Activated CD4-positive, alpha-beta T cell treated with anti-CD3 and anti-CD28 coated beads for 36 hours (primary cell): ENCODE measurements at places on chromosomes 1 and 21. TPM values are rescaled to one million over a fixed set of nuclear protein-coding genes. Genes with fewer than 3 reads are reported as not detected.

Gene ICOSLG
- total RNA-seq = 2.4 TPM

Gene C1orf185
- not detected for total RNA-seq

Gene MYOM3
- not detected for total RNA-seq

Gene AMPD1
- 0.23 TPM for total RNA-seq

Gene A3GALT2
- total RNA-seq = not detected

Gene LRP8
- total RNA-seq = 46.5 TPM

Gene LRRC52
- not detected for total RNA-seq

Gene LDLRAD1
- not detected for total RNA-seq

Gene NUDT4B
- total RNA-seq = 0.41 TPM

GRCh38 chr1:153991151-153991630, 629 bp downstream of the RPS27 start:
- peaks cover 49% of the 10 kb centered on the region for H3K36me3 ChIP-seq
- peak overlapping the region; percentile 96 for H3K27ac ChIP-seq
- peak overlapping the region; percentile 93 for H3K4me3 ChIP-seq
- H3K4me1 ChIP-seq = peaks cover 44% of the 10 kb centered on the region

- no peak overlapping the region for H3K4me3 ChIP-seq
- H3K27ac ChIP-seq = no peak overlapping the region
- H3K27me3 ChIP-seq = peaks cover 14% of the 10 kb centered on the region
- no peak for DNase-seq
- H3K36me3 ChIP-seq = no peaks in the 10 kb centered on the region
- no peaks in the 10 kb centered on the region for H3K4me1 ChIP-seq
These were observed 221.8 kb upstream of the PLXNA2 start for GRCh38 chr1:208465786-208466590.

- no peaks in the 10 kb centered on the region for H3K36me3 ChIP-seq
- no peak for DNase-seq
- H3K4me3 ChIP-seq = no peak overlapping the region
- no peak overlapping the region for H3K27ac ChIP-seq
These were observed 9.6 kb downstream of the FMO5 start for GRCh38 chr1:147215540-147215916.

DNA sequence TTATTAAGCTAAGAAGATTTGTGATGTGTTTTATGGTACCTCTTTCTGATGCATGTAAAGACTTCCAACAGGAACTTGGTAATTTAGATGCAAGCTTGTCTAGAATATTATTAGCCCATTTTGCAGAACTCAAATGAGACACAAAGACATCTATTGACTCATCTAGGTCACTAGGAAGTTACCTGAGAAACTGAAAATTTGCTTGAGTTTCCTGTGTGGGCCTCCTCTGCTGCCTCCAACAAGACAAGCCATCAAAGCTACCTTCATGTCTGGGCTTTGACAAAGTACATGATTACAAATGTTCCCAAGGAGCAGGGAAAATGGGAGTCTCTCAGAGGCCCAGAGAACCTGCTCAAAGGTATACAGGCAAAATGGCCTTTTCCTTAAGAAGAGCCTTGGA, 5.6 kb downstream of the RUNX1 start:
- DNase-seq = no peak
- H3K4me3 ChIP-seq = peak overlapping the region; percentile 87
- H3K36me3 ChIP-seq = peaks cover 54% of the 10 kb centered on the region

GRCh38 chr21:37432710-37433455, 66.3 kb downstream of the DYRK1A start:
- H3K27ac ChIP-seq = no peak overlapping the region
- H3K4me1 ChIP-seq = peaks cover 51% of the 10 kb centered on the region
- peaks cover 33% of the 10 kb centered on the region for H3K36me3 ChIP-seq
- H3K27me3 ChIP-seq = no peaks in the 10 kb centered on the region
- no peak overlapping the region for H3K4me3 ChIP-seq

DNA sequence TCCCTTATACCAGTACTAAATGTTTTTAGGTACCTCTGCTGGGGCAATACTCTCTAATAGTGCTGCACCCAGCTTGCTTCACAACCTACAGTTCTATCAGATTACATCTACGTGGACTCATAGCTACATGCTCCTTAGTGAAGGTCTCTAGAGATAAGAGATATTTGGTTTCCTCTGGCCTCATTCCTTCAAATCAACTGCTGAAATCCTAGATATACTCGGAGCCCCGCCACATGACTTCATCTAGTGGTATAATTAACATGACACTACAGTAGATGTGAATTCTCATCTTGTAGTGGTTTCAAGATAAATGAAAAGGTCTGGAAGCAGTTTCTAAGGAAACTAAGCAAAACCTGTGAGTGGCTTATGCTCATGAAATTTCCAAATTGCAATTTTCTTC, 115.4 kb downstream of the SMYD2 start:
- peaks cover 18% of the 10 kb centered on the region for H3K4me1 ChIP-seq
- no peaks in the 10 kb centered on the region for H3K36me3 ChIP-seq
- no peak for DNase-seq
- H3K27me3 ChIP-seq = peaks cover 7% of the 10 kb centered on the region
- H3K27ac ChIP-seq = no peak overlapping the region

DNA sequence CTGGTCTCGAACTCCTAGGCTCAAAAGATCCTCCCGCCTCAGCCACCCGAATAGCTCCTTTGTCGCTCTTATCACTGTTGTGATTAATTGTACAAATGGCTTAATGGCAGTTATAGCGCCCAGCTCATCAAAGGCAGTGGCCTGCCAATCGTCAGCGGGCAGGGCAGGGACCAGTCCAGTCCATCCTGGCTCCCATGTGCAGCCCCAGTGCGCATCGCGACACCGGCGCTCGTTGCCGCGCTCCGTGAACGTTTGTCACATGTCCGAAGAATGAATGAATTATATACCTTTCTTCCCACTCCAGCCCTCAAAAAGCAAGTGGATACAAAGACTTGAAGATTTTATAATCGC, 18.4 kb downstream of the MTX1 start:
- DNase-seq = peak; percentile 76
- H3K4me1 ChIP-seq = peaks cover 27% of the 10 kb centered on the region
- H3K27me3 ChIP-seq = no peaks in the 10 kb centered on the region
- peak overlapping the region; percentile 97 for H3K27ac ChIP-seq

DNA sequence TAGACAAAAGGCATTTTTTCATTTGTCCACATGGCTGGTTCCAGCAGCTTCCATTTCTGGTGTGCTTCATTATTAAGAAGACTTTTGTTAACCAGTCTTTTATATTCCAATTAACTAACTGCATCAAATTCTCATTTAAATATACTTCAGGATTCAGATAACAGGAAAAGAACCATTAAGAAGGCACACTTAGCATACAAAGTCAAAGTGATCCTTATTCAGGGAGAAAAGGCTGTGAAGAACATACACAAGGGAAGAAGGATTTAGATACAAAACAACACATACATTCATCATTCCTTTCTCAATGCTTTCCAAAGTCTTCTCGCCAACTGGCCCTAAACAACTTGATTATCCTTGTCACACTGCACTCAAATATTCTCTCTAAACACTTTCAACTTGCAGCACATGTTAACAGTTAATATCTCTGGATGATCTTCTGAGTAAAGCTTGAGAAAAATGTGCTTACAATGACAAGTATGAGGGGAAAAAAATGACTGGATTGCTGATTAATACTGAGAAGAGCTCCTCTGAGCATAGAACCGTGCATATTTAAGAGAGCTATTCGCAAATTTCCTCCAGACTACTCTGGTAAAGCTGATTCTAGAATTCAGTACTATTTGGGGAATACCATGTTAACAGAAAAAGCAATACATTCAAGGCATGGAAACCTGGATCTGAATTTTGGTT, 225.2 kb upstream of the TNR start:
- H3K27me3 ChIP-seq = no peaks in the 10 kb centered on the region
- no peak overlapping the region for H3K4me3 ChIP-seq
- no peaks in the 10 kb centered on the region for H3K4me1 ChIP-seq
- no peak overlapping the region for H3K27ac ChIP-seq

DNA sequence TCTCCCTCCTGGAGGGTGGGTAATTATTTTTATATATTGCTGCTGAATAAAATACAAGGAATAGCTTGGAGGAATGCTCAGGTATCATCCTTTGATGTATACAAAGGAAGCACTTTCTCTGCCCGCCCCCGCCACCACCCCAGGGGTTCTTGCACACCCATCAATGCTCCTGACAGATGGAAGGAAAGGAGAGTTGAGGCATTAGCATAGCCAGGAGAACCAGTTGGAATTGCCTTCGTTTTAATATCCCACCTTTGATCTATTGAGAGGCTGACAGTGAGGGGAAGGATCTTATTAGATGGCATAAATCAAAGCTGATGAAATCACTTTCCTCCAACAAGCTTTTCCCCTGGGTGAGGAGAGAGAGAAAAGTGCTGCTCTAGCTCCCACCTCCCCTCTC, 71.1 kb downstream of the LGR6 start:
- DNase-seq = no peak
- no peaks in the 10 kb centered on the region for H3K4me1 ChIP-seq
- peaks cover 28% of the 10 kb centered on the region for H3K27me3 ChIP-seq
- no peaks in the 10 kb centered on the region for H3K36me3 ChIP-seq
- H3K4me3 ChIP-seq = no peak overlapping the region
- H3K27ac ChIP-seq = no peak overlapping the region

- peak overlapping the region; percentile 45 for H3K4me3 ChIP-seq
- DNase-seq = no peak
- H3K27ac ChIP-seq = peak overlapping the region; percentile 78
- H3K4me1 ChIP-seq = peaks cover 39% of the 10 kb centered on the region
- H3K27me3 ChIP-seq = no peaks in the 10 kb centered on the region
These were observed 2.8 kb downstream of the PPIH start for GRCh38 chr1:42660907-42661500.

DNA sequence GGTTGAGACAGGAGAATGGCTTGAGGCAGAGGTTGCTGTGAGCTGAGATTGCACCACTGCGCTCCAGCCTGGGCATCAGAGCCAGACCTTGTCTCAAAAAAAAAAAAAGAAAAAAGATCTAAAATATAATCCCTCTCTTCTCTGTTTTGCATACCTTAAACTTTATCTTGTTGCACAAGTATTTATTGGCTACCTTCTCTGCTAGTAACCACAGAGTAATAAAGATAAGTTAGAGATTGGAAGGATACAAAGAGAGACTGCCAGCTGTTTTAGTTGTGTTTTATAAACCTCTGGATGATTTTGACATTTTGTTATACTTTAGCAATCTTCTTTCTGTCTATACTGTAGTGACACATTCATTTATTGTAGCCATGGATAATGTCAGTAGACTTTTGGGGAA, 27.7 kb downstream of the AGO3 start:
- H3K4me1 ChIP-seq = no peaks in the 10 kb centered on the region
- no peak overlapping the region for H3K4me3 ChIP-seq
- no peak overlapping the region for H3K27ac ChIP-seq
- H3K27me3 ChIP-seq = no peaks in the 10 kb centered on the region
- H3K36me3 ChIP-seq = peaks cover 7% of the 10 kb centered on the region

GRCh38 chr21:41367301-41367944, 5.6 kb downstream of the MX2 start:
- DNase-seq = no peak
- H3K4me3 ChIP-seq = no peak overlapping the region
- peaks cover 87% of the 10 kb centered on the region for H3K4me1 ChIP-seq

DNA sequence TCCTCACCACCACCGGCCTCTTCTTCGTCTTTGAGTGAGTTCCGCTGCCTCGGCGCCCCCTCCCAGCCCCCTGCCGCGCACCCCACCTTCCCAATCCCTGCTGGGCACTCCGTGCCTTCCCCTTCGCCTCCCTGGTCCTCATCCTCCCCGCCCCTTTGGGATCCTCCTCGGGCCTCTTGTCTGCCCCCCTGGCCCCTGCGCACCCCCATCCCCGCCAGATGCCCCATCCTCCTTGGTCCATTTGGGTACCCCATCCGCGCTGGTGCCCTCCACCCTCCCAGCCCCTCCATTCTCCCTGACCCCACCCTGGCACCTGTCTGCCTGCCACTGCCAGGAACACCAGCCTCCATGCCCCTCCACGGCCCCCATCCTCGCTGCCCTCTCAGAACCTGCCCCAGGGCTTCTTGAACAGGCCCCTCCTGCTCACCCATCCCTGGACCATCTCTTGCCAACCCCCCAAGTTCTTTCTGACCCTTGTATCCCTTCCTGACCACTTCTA, 667 bp downstream of the ZDHHC18 start:
- H3K4me1 ChIP-seq = peaks cover 59% of the 10 kb centered on the region
- peak overlapping the region; percentile 92 for H3K27ac ChIP-seq
- peak overlapping the region; percentile 94 for H3K4me3 ChIP-seq
- H3K36me3 ChIP-seq = peaks cover 40% of the 10 kb centered on the region
- H3K27me3 ChIP-seq = no peaks in the 10 kb centered on the region

DNA sequence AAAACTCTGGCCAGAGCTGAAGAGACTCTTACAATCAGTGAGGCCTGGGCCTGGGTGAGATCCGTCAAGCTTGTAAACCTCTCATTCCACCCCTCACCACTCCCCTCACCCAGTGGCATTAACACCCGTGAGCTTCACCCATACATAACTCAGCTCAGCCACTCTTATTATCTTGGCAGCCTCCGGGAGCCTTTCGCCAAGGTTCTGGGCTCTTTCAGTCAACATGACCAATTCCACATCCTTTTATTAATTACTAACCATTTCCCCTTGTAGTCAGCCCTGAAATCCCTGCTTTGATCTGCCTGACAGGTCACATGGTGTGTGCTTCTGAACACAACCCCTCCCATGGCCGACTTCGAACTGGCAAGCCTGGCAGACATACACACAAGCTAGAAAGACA, 134.8 kb downstream of the SETD4 start:
- DNase-seq = peak; percentile 25
- H3K36me3 ChIP-seq = no peaks in the 10 kb centered on the region
- H3K4me1 ChIP-seq = no peaks in the 10 kb centered on the region
- H3K4me3 ChIP-seq = no peak overlapping the region
- H3K27me3 ChIP-seq = peaks cover 13% of the 10 kb centered on the region
- H3K27ac ChIP-seq = no peak overlapping the region

DNA sequence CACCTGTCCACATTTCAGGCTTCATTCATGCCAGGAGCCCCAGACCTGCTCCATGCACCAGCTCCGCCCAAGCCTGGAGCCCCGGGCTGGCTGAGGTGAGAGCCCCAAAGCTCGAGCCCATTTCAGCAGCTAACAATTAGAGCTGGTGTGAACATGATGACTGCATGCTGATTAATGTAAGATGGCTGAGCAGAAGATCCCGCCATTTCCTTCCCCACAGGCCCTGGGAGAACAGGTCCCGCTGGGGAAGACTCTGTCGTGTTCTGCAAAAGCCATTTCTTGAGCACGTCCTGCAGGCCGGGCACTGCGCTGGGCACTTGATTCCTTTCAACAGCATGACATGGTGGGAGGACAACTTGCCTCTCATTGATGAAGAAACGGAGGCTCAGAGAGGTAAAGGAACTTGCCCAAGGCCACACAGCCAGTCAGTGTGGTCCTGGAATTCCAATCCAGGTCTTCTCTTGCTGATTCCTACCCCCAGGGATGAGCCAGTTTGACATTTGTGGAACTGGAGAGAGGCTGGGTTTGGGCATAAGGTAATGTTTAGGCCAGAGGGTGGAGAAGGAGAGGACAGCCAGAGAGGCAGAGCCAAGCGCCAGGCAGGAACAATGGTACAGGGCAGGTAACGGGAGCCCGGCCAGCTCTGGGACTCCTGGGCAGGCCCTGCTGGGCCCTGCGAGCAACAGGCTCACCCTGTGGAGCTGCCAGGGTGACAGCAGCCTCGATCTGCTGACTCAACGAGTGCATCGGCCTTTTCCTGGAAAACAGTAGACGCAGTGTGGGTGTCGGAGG, 28.1 kb upstream of the EPHA2 start:
- H3K36me3 ChIP-seq = no peaks in the 10 kb centered on the region
- no peak for DNase-seq
- no peak overlapping the region for H3K27ac ChIP-seq
- peaks cover 3% of the 10 kb centered on the region for H3K4me1 ChIP-seq
- H3K4me3 ChIP-seq = no peak overlapping the region
- peaks cover 2% of the 10 kb centered on the region for H3K27me3 ChIP-seq

- H3K4me3 ChIP-seq = peak overlapping the region; percentile 9
- peaks cover 9% of the 10 kb centered on the region for H3K4me1 ChIP-seq
- no peak overlapping the region for H3K27ac ChIP-seq
- peaks cover 24% of the 10 kb centered on the region for H3K27me3 ChIP-seq
- no peak for DNase-seq
These were observed 99.5 kb upstream of the BACE2 start for GRCh38 chr21:41068496-41068895.
